ENCODE measurements at places on chromosomes 1 and 21. TPM values are rescaled to one million over a fixed set of nuclear protein-coding genes. Genes with fewer than 3 reads are reported as not detected.

SERPINC1 gene
- not detected for total RNA-seq

ETV3L gene
- not detected for total RNA-seq

HSPA6 gene
- 0.59 TPM for total RNA-seq

FCRL1 gene
- not detected for total RNA-seq

GFI1 gene
- 103 TPM for total RNA-seq

FCAMR gene
- not detected for total RNA-seq

Data from activated T-helper 1 cell treated with anti-CD3 and anti-CD28 coated beads, Interleukin-12 subunit alpha, Interleukin-12 subunit beta, Interleukin-2, Interleukin-4 antibody, amounts not matched to agents 30 ng/mL and 10 ng/mL and 1 ng/mL, durations not matched to agents 14 hours and 24 hours and 36 hours (primary cell).